Activated naive CD4-positive, alpha-beta T cell (primary cell): ENCODE measurements at places on chromosomes 11 and 22.

GRCh38 chr22:17639247-17639741, 737 bp downstream of the BCL2L13 start:
- DNase-seq = no peak

- DNase-seq = no peak
Observed at GRCh38 chr11:26326793-26327400, 5.0 kb upstream of the ANO3 start.

- DNase-seq = no peak
Observed at GRCh38 chr11:33375688-33376311, 118.6 kb downstream of the HIPK3 start.

DNA sequence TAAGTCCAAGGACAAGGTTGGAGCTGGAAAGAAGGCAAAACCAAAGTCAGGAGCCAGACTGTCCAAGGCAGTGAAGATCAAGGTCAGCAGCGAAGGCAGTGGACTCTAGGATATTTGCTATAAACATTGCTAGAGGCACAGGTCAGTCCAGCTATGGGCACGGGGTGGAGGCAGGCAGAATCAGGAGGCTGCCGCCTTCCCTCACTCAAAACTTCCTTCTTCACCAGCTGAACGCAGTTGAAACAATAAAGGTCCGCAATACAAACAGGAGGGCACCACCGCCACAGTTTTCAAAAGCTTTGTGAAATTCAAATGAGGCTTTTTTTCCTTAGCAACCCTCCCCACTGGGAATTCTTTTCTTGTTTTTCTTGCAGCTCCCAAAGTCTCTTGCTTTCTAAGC, 372.4 kb downstream of the NXPE2 start:
- no peak for DNase-seq

DNA sequence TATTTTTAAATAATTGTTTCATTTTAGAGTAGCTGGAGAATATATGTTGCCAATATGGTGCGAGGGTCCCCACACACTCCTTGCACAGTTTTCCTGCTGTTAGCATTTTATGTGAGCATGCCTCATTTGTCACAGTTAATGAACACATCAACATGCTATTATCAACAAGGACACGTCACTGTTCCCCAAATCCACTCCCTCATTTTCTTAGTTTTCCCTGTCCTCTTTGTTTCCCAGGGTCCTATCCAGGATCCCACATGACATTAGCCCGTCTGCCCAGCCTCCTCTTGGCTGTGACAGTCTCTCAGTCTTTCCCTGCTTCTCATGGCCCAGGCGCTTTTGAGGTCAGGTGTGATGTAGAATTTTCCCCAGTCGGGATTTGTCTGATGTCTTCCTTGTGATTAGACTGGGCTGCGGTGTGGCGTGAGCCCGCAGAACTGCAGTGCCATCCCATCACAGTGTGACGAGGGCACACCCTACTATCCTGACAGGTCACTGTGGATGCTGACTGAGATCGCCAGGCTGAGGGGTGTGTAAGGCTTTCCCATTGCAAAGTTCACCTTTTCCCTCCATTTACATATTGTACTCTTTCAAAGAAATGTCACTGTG, 450.6 kb upstream of the B3GAT1 start:
- no peak for DNase-seq

DNA sequence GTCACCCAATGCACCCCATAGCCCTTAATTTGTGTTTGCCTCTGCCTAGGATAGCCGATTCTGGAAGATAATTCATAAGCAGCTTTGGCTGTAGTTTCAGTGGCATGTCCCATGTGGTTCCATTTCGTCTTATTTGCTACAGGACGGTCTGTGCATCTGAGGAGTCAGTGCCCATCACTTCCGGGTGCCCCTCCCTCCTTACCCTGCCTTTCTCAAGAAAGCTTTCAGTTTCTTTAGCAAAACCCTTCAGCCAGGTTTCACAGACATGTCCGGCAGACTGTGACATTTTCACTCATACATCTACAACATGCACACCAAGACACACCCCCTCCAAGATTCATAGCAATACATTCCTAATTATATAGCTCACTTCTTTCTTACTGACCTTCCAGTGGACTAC, 14.3 kb downstream of the TP53AIP1 start:
- no peak for DNase-seq

DNA sequence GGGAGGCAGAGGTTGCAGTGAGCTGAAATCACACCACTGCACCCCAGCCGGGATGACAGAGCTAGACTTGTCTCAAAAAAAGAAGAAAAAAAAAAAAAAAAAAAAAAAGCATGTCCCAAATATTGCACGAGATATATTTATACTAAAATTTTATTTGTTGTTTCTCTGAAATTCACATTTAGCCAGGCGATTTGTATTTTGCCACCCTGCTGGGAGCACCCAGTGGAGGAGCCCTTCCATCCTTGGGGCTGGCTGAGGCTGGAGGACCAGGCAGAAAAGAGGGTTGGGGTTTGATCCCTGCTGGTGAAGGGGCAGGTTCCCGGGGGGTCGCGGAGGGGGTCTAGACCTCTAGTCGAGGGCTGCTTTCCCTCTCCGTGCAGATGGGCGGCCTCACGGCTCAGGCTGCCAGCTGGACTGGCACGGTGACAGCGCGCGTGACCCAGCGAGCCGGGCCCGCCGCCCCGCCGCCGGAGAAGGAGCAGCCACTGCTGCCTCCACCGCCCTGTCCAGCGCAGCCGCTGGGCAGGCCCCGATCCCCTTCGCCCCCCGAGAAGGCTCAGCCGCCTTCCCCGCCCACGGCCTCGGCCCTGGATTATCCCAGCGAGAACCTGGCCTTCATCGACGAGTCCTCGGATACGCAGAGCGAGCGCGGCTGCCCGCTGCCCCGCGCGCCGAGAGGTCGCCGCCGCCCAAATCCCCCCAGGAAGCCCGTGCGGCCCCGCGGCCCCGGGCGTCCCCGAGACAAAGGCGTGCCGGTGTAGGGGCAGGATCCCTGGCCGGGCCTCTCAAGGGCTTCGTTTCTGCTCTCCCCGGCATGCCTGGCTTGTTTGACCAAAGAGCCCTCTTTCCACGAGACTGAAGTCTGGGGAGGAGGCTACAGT, 952 bp upstream of the CATSPERZ start:
- DNase-seq = no peak

- no peak for DNase-seq
Observed at GRCh38 chr11:78876676-78877075, 302.0 kb upstream of the NARS2 start.

DNA sequence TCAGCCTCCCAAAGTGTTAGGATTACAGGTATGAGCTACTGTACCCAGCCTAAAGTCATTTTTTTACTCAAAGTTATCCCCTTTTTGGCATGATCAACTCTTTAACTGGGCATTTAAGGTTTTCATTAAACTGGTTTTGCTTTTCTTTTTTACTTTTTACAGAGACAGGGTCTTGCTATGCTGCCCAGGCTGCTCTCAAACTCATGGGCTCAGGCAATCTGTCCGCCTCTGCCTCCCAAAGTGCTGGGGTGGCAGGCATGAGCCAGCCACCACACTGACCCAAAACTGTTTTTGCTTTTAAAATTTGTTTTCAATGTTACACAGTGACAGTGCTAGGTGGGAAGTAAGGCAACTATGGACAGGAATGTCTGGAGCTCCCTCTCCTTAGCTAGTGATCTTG, 3.9 kb upstream of the ZBED5 start:
- no peak for DNase-seq

- DNase-seq = no peak
Observed at GRCh38 chr11:106421676-106422292, 344.3 kb downstream of the AASDHPPT start.

GRCh38 chr11:826227-826621, 1.5 kb upstream of the CRACR2B start:
- no peak for DNase-seq

GRCh38 chr11:20249796-20250195, 89.5 kb upstream of the DBX1 start:
- DNase-seq = no peak

GRCh38 chr11:79244241-79244772, 196.5 kb downstream of the TENM4 start:
- DNase-seq = no peak

GRCh38 chr11:57100638-57101331, 81.0 kb upstream of the LRRC55 start:
- DNase-seq = no peak

DNA sequence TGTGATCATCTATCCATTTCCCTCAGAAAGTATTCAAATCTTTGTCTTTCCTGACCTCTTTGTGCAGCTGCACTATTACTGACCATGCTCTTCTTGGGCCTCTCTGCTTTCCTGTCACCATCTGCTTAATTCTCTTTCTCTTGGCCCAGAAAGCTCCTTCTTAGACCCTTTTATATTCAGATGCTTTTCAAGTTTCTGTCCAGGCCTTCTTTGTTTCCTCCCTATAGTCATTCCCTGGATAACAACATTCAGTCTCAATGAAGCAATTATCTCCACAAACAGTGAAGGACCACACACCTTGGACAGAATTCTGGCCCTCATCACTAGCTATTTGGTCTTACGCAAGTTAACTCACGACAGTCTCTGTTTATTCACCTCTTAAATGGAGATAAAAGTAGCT, 89.7 kb downstream of the LARGE2 start:
- DNase-seq = no peak

DNA sequence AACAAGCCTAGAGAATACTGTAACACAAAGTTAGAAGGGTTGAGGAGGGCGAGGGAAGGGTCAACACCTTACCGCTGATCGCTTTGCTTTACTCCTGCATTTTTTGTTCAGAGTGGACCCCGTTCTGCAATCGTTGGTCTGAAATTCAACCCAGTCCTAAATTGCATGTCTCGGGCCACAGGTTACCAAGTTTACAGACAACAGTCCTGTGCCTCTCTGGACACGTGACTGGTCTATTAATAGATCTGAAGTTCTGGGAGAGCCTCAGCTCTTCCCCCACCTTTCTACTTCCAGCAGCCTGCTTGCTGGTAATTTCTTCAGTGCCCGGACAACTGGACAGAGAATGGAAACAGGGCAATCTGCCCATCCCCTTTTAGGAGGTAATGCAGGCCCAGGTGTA, 74.2 kb downstream of the STIM1 start:
- DNase-seq = no peak

- DNase-seq = no peak
Observed at GRCh38 chr22:36164621-36165020, 4.1 kb upstream of the APOL3 start.

- no peak for DNase-seq
Observed at GRCh38 chr11:77152846-77153245, 24.8 kb downstream of the MYO7A start.

DNA sequence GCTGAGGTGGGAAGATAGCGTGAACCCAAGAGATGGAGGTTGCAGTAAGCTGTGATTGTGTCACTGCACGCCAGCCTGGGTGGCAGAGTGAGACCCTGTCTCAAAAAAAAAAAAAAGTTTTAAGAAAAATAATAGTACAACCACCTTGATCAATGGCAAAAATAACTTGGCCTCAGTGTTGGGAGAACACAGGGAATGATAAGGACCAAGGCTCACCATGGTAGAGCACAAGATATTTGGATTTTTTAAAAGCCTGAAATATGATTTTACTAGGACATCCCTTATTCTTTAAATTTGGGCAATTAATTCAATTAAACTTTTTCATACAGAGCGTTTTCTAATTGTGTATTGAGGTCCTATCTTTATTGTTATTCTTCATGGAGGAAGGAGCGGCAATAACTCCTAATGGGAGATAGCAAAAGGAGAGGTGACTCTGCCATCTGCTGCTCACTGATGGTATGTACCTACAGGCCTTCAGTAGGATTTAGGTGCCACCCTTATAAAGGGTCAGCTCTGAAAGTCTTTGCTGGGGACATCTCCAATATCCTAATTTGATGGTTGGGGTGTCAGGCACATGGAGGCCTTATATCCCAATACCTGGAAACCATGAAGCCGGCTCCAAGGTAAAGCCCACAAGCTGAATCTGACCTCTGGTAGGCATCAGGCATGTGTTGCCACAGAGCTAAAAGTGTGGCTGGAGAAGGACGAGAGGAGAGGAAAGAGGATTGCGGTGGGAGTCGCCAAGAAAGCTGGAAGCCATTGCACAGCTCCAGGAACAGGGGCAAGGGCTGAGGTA, 21.9 kb upstream of the POLD3 start:
- DNase-seq = no peak
